AG04450 (cell line): ENCODE measurements at places on chromosomes 13 and 19. TPM values are rescaled to one million over a fixed set of nuclear protein-coding genes. Genes with fewer than 3 reads are reported as not detected.

DNA sequence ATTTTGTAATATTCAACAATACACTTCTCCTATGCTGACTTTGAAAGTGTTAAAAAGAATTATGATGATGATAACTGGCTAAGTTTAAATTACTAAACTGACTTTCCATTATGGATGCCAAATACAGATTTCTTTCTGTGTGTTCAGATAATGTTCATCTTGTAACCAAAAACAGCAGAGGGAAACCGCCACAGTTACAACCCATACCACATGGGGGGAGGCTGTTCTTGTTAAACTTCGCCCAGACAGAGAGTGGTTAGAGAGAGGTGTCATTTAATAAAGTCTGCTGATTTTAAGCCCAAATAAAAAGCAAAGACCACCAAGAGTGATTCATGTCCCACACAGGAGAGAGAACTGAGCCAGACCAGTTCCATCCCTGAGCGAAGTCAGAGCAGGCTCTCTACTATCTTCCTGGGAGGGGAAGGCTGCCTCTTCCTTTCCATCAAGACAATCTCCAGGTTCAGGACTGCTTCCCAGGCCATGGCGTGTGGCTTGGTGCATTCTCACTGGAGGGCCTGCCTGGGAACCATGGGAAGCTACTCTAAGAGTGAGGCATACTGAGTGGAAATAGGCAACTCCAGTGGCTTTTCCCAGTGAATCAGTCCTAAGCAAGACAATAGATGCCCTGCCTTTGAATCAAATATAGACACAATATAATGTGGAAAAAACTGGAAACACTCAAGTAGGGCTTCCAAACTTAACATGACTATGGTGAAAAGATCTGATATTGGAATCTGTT, 18.2 kb downstream of the EFNB2 start:
- no peak for DNase-seq

DNA sequence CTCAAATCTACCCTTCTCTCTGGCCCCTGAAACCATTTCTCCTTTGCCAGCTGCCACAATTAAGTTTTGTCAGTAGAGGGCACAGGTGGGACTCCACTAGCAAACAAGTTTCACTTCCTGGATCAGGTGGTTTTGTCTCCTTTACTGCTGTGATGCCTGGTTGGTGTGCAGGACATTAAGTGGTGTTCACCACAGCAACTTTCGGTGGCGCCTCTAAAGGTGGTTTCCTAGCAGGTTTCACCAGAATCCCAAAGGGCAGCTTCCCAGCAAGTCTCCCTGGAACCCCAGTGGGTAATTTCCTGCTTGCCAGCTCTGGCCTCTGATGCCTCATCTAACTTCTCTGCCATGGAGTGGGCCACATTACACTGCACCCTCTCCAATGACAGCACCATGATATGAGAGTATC, 16.6 kb downstream of the MED4 start:
- no peak for DNase-seq

PROSER3 gene
- 5.2 and 7.1 TPM in 2 replicates for polyA plus RNA-seq

ZNF211 gene
- 12.0 and 14.4 TPM in 2 replicates for polyA plus RNA-seq
